ENCODE measurements at places on chromosomes 5 and 9.

GRCh38 chr9:110157823-110158664 lies 49.9 kb downstream of the C9orf152 start:
- no peak for DNase-seq

DNA sequence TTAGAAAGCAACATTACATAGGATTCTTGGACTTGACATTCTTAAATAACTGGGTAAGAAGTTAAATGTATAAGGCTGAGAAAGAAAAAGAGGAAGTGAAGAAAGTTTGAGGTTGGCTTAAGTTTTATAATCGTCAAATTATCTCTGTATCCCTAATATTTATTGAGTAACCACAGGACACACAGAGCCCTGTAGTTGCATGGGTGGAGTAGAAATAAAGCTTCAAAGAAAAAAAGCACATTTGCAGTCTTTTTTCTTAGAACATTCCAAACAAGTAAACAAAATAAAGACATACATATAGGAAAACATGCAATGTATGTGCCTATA lies 137.0 kb downstream of the CCDC192 start:
- DNase-seq: no peak

DNA sequence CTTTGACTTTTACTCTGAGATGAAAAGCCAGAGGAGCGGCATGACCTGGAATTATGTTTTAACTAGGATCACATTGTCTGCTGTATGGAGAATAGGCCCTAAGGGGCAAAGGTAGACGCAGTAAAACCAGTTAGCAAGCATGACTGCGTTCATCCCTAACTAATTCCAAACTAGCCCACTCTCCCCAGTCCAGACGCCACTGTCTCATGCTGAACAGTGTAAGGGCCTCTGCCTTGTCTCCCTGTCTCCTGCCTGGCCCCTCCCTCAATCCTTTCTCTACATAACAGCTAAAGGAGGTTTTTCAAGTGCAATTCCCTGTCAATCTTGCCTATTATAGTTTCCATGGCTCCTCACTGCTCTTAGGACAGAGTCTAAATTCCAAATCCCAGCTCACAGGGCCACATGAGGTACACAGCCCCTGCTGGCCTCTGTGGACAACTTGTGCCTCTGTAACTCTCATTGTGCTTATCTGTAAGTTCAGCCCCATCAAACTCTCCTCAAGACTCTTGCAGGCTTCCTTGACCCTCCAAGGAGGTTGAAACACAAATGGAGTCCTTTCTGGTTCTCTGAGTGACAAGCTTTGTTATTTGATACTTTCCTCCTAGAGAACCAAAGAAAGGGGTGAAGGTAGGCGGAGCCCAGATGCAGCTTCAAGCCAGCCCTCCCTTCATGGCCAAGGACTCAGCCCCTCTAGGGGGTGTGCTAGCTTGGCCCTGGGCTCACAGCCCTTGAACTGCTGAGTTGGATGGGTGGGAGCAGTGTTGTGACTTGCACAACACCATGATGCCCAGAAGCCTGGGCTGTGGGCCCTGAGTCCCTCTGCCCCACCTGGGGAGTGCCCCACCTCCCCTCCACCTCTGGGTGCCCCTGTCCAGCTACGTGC lies 16.0 kb upstream of the SLC22A4 start:
- no peak for DNase-seq

DNA sequence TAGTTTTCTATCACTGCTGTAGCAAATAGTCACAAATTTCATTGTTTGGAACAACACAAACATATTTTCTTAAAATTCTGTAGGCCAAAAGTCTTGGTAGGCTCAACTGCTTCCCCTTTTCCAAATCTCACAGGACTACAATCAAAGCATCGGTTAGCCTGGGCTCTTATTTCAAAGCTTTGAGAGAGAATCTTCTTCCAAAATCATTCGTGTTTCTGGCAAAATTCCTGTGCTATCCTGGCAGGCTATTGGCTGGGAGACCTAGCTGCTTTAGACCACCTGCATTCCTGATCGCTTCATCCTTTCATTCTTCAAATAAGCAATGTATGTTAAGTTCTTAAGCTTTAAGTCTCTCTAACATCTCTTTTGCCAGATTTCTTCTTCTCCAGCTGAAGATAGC lies 629.8 kb upstream of the CDH18 start:
- no peak for DNase-seq

- no peak for DNase-seq
These were observed 12.5 kb upstream of the BTF3 start for GRCh38 chr5:73485715-73486114.

GRCh38 chr9:90940280-90940679 lies 138.7 kb downstream of the SYK start:
- DNase-seq: no peak

- no peak for DNase-seq
These were observed 81.1 kb downstream of the PTPN3 start for GRCh38 chr9:109417054-109417453.

DNA sequence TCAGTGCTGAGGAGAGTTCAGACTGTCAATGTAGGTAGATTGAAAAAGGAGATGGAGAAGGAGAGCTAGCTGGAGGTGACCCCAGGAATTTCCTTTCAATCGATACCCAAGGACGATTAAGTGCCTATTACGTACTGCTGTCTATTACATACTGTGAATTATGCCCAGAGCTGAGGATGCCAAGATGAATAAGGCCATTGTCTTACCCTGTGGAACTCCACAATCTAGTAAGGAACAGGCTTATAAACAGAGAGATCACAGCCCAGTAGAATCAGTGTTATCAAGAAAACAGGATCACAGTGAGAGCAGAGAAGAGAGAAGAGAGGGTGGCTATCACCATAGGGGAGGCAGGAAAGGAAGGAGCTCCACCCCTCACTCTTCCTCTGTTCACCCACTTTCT lies 54.1 kb upstream of the PDE8B start:
- no peak for DNase-seq

DNA sequence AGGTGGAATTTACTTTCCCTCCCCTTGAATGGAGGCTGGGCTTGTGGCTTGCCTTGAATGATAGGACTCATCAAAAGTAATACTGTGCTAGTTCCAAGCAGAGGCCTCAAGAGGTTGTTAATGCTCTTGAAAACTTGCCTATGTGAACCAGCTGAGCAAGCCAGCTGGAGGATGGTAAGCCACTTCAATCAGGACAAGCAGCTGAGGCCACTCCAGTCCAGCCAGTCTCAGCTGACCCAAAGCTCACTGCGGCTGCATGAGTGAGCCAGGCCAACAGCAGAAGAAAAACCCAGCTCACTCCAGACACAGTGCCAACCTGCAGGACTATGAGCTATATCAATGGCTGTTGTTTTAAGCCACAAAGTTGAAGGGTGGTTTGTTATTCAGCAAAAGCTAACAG lies 182.8 kb downstream of the MCTP1 start:
- DNase-seq: no peak

DNA sequence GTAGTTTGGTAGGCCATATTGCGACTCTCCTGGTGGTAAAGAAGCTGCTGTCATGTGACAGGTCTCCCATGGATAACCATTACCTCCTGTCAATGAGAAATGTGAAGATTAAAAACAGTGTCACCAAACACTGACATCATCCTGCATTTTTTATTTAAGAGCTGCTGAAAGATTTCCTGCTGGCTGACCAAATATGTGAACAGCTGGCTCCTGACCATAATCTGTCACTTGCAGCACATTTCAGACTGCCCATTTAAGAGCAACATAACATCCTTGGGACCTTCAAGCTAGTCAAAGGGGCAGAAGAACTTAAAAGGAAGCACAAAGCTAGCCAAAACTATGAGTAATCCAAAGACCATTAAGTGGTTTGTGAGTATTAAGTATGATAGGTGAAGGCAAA lies 288.0 kb downstream of the IZUMO3 start:
- DNase-seq: no peak

GRCh38 chr5:27473307-27474046 lies 435.1 kb upstream of the CDH9 start:
- no peak for DNase-seq

- DNase-seq: no peak
These were observed 284.5 kb upstream of the VLDLR start for GRCh38 chr9:2337131-2337530.

DNA sequence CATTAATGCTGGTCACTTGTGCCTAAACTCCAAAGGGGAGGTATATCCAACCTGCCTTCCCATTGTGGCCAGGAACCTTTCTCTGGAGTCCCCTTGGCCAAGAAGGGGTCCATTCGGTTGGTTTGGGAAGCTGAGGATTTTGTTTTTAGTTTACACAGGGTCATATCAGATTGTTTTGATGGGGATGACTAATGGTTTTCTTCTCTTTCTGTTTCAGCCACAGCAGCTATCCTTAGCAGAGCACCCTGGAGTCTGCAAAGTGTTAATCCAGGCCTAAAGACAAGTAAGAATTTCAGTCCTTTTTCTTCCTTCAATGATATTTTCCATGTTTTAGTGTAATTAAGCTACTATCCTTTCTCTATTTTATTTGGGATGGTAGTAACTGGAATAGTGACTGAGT lies 127.8 kb upstream of the CCDC152 start:
- DNase-seq: no peak

GRCh38 chr5:10577371-10578292 lies 13.8 kb downstream of the ANKRD33B start:
- no peak for DNase-seq

DNA sequence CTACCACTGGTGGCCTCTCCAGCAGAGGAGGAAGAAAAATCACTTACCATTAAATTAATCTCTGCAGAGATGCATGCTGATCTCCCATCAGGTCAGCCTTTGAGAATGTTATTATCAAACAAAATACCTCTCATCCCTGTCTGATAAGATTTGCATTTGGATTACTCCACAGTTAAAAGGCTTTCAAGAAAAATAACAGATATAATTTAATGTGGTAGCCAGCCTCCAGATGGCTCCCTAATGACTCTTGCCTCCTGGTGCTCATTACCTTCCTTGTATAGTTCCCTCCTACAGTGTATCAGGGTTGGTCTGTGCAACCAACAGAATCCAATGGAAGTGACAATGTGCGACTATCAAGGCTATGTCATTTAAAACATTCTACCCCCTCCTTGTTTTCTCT lies 63.6 kb upstream of the TNPO1 start:
- no peak for DNase-seq

DNA sequence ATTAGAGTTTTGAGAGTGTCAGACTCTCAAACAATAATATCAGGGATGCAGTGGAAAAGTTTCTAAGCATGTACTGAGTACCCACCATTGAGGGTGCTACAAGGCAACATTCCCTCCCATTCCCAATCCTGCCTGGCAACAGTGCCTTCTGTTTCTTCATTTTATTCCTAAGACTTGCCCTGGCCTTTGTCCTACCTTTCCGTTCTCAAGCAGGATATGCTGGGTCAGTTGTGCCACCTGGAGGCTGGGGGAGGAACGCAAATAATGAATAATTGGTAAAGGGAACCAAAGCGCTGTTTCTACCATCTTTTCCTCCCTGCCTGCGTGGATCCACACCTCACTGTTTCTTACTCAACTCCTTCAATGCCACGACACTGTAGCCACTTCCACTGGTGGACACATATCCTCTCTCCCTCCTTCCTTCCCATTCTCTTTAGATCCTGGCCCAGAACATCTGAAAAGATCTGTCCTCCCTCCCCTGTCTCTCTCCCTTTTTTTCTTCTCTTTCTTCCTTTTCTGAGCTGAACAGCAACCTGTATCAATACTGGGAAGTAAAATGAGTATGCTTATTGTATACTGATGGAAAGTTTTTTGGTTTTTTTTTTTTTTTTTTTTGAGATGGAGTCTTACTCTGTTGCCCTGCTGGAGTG lies 149.5 kb downstream of the C9orf152 start:
- peak; percentile 14 for DNase-seq

DNA sequence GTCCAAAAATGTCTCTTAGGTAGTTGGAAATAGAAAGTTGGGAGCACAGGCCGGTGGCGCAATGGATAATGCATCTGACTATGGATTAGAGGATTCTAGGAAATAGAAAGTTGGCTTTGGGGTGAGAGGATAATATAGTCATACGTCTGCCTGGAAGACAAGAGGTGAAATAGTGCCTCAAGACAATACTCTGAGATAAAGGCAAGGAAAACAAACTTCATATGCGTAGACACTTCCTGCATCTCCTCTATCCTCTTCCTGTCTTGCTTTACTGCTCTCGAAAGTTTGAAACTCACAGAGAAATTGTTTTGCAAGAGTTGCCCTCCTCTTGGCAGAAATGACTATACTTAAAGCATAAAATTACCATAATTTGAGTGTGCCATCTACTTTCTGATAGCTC lies 153.2 kb upstream of the FBXL7 start:
- DNase-seq: no peak
